ENCODE measurements at places on chromosomes 1 and 21.

DNA sequence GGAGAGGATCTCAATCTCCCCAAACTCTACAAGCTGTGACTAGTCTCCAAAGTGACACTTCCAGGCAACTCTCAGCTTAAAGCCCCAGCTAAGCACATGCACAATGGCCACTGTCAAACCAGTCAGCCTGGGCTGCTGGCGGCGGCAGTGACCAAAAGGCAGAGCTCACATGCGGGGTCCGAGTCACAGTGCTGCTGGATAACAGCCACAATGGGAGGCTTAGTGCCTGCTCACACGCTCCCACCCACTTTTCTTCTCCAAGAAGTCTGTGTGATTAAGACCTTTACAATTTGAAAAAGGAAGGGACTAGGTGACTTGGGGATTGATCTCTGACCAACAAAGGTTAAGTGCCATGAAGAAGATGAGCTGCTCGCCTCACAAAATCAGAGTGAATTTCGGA lies 16.8 kb downstream of the RIPK4 start:
- DNase-seq = no peak

GRCh38 chr21:33334824-33335223 lies 10.1 kb downstream of the IFNAR1 start:
- DNase-seq = no peak

GRCh38 chr1:177772386-177772960 lies 197.4 kb downstream of the SEC16B start:
- DNase-seq = no peak

GRCh38 chr1:5157175-5157574 lies 502.8 kb downstream of the AJAP1 start:
- no peak for DNase-seq

- DNase-seq = no peak
Measured at GRCh38 chr1:94970783-94971182, 43.9 kb upstream of the CNN3 start.

- no peak for DNase-seq
Measured at GRCh38 chr1:93821423-93822144, 57.4 kb downstream of the DNTTIP2 start.

DNA sequence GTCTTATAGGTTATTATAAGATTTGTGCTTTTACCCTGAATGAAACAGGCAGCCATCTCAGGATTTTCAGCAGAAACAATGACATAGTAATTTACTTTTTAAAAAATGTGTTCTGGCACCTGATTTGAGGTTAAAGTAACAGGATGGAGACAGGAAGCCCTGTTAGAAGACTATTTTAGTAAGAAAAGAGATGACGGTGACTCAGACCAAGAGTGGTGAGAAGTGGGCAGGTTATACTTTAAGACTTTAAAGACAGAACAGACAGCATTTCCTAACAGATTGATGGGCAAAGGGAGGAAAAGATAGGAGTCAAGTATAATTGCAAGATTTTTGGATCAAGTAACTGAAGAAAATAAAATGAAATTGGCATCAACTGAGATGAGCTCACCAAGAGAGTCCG lies 436.8 kb upstream of the NR5A2 start:
- no peak for DNase-seq

- no peak for DNase-seq
Measured at GRCh38 chr1:106061586-106062495, 994.6 kb upstream of the PRMT6 start.

GRCh38 chr1:17798799-17799382 lies 43.8 kb downstream of the ACTL8 start:
- DNase-seq = no peak

DNA sequence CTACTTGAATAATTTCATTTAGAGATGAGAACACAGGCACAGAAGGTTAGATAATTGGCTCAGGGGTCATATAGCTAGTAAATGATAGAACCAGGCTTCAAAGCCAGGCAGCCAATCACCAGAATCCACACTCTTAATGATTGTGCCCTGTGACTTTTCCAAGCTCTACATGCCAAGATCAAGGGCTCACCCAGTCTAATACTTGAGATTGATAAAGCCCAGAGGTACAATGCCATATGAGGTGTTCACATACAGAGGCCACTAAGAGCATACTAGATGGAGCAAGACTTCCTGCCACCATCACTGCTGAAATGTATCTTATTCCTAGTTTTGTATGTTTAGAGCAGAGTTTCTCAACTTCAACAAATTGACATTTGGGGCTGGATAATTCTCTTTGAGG lies 40.9 kb upstream of the MCOLN3 start:
- no peak for DNase-seq

- DNase-seq = no peak
Measured at GRCh38 chr1:92964998-92965397, 3.7 kb upstream of the DIPK1A start.

GRCh38 chr1:229370601-229371021 lies 27.8 kb upstream of the CCSAP start:
- peak; percentile 71 for DNase-seq
